ENCODE measurements at places on chromosomes 4 and X. TPM values are rescaled to one million over a fixed set of nuclear protein-coding genes. Genes with fewer than 3 reads are reported as not detected.
A peak's percentile ranks its signal among the peaks of the same experiment; 100 is the strongest.

The BANK1 gene
- total RNA-seq, result not detected

The UXT gene
- 159 TPM for total RNA-seq

The TNIP3 gene
- total RNA-seq, result 15.7 TPM

- H3K27ac ChIP-seq, result no peak overlapping the region
- H3K27me3 ChIP-seq, result peaks cover 3% of the 10 kb centered on the region
- no peaks in the 10 kb centered on the region for H3K4me1 ChIP-seq
- no peak for DNase-seq
- H3K4me3 ChIP-seq, result no peak overlapping the region
Measured at GRCh38 chrX:106728337-106728736, 1.8 kb downstream of the RNF128 start.

- H3K27me3 ChIP-seq, result no peaks in the 10 kb centered on the region
- H3K36me3 ChIP-seq, result no peaks in the 10 kb centered on the region
- no peak for DNase-seq
- H3K4me3 ChIP-seq, result no peak overlapping the region
Measured at GRCh38 chr4:74675673-74676279, 118.5 kb downstream of the BTC start.

DNA sequence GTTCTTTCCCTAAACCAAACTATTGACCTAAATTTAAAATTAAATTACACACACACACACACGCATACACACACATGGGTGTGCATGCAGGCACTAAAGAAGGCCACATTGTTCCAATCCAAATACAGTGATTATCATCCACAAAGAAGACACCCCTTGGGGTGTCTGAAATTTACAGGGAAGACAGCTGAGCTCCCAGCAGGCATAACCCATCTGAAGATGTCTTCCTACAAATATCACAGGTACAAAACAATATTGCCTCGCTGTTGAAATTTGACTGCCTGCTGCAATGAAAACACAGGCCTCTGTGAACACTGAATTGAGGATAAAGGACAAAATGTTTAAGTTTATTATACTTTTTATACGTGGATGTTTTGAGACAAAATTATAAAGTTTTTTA lies 50.2 kb upstream of the SLC7A11 start:
- H3K4me1 ChIP-seq, result no peaks in the 10 kb centered on the region
- no peak overlapping the region for H3K27ac ChIP-seq
- H3K27me3 ChIP-seq, result no peaks in the 10 kb centered on the region
- no peak overlapping the region for H3K4me3 ChIP-seq
- H3K36me3 ChIP-seq, result no peaks in the 10 kb centered on the region
- no peak for DNase-seq

- H3K27me3 ChIP-seq, result no peaks in the 10 kb centered on the region
- peak overlapping the region; percentile 98 for H3K27ac ChIP-seq
- no peak for DNase-seq
- H3K36me3 ChIP-seq, result no peaks in the 10 kb centered on the region
- H3K4me1 ChIP-seq, result peaks cover 24% of the 10 kb centered on the region
- peak overlapping the region; percentile 88 for H3K4me3 ChIP-seq
Measured at GRCh38 chr4:118280501-118281218, 72.1 kb downstream of the PRSS12 start.

DNA sequence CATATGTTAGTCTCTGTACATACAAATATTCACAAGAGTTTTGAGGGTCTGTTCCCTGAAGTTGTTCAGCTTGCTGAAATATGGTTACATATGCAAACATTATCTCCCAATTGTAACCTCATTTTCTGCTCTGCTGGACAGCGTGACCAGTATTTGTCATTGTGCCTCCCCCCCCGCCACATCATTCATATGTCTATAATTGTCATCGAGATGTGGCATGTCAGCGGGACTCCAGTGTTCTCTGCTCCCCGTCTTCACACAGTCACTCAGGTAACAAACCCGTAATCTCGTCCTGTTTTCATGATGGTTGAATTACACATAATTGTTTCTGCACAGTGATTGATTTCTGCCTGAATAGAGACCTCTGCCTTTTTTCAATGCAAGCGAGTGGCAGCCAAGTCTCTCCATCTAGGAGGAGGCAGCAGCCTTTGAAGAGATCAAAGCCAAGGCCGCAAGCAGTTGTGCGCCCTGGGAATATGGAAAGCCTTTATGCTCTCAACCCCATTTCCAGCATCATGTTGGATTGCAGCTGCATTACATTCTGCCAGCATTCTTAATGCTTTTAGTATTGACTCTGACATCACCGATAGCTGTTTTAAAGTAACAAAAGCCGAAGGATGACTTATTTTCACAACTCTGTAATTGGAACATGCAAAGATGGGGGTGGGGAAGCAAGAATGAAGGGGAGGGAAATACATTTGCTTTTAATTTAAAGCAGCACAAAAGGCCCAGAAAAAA lies 27.4 kb downstream of the LEF1 start:
- no peaks in the 10 kb centered on the region for H3K27me3 ChIP-seq
- peaks cover 94% of the 10 kb centered on the region for H3K4me1 ChIP-seq
- H3K36me3 ChIP-seq, result no peaks in the 10 kb centered on the region
- H3K27ac ChIP-seq, result no peak overlapping the region
- H3K4me3 ChIP-seq, result peak overlapping the region; percentile 9

DNA sequence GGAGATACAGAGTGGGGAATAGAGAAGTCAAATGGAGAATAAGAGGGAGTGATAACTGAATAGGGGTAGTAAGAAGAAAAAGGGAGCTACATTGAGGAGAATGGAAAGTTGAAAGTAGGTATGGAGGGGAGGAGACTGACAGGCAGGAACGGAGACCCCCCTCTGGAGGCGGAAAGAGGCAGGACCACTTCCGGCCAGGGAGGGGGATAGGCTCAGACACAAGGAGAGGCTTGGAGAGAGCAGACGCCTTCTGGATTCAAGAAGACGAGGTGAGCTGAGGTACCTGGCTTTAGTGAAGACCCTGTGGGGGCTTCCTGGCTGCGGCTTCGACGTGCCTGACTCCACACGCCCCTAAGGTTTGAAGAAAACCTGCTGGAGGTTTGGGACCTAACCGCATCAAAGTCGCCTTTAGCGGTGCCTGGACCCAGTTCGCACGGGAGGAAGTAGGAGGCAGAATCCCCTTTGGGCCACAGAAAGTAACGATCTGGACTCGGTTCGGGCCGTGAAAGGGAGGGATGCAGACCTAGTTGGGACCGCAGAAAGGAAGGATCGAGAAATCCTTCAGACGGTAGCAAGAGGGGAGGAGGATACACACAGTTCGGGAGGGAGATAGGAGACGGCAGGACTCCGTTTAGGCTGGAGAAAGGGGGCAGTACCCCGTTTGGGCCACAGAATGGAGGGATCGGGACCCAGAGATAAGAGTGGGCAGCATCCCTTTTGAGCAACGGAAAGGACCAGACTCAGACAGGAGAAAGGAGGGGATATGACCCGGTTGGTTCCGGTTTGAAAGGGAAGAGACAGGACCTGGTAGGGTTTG lies at the start of gene TRO:
Gene TRO (plus strand): TSS at position 215 of the 817 bp plus-strand sequence. CDS start 1,423 bp downstream, outside the sequence.
- H3K27me3 ChIP-seq, result no peaks in the 10 kb centered on the region
- no peak within 1 kb of the TSS for H3K27ac ChIP-seq
- DNase-seq, result no peak

- H3K4me1 ChIP-seq, result no peaks in the 10 kb centered on the region
- H3K27me3 ChIP-seq, result no peaks in the 10 kb centered on the region
- DNase-seq, result no peak
Measured at GRCh38 chr4:21885770-21886169, 62.8 kb downstream of the KCNIP4 start.

Data from CD8-positive, alpha-beta memory T cell (primary cell).